ENCODE measurements at places on chromosomes 2 and 18.

GRCh38 chr2:28163627-28164279, 228.9 kb upstream of the FOSL2 start:
- DNase-seq = no peak

GRCh38 chr18:741931-742512, 29.6 kb upstream of the ENOSF1 start:
- DNase-seq = peak; percentile 34

- DNase-seq = no peak
These were observed 101.9 kb downstream of the SETBP1 start for GRCh38 chr18:44782617-44783016.

- DNase-seq = no peak
These were observed at the start of gene AMER3 for GRCh38 chr2:130755256-130756052. Gene AMER3 (plus strand): TSS chr2:130755540. CDS start chr2:130762073, 6,533 bp downstream.

DNA sequence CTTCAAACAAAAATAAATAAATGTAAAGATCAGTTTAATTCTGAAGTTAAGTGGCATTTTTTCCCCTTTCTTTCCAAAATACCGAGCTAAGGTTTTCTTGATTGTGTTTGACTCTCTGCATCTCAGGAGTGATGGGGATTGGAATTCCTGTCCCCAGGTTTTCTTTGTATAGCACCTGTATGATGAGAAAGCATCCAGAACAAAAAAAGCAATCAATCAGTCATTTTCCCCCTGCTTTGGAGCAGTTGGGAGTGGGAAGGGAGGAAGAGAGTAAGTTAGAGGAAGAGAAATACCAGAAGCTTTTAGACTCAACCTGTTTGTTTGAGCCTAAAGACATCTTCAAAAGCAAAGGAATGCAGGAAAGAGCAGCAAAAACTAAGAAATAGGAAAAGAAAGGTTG, 88.5 kb downstream of the RIF1 start:
- DNase-seq = no peak

GRCh38 chr18:1571206-1571605, 666.5 kb downstream of the ADCYAP1 start:
- DNase-seq = no peak

DNA sequence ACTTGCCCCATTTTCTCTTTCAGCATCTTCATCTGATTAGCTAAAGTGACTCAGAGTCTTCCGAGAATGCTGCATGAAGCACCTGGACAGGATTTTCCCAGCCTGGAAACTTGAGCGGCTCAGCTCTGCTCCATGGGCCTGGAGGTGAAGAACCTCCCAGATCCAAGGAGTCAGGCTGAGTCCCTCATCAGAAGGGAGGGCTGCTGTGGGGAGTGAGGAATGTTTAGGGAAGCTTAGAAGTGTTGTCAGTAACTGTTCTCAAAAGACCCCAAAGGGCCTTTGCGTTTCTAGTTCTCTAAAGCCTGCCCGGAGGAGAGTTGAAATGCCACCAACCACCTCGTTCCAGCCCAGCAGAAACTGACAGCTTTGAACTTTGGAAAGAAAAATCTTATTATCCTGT, 157.1 kb downstream of the CLIP4 start:
- no peak for DNase-seq

- no peak for DNase-seq
These were observed 104.9 kb downstream of the STPG4 start for GRCh38 chr2:47050021-47050760.

DNA sequence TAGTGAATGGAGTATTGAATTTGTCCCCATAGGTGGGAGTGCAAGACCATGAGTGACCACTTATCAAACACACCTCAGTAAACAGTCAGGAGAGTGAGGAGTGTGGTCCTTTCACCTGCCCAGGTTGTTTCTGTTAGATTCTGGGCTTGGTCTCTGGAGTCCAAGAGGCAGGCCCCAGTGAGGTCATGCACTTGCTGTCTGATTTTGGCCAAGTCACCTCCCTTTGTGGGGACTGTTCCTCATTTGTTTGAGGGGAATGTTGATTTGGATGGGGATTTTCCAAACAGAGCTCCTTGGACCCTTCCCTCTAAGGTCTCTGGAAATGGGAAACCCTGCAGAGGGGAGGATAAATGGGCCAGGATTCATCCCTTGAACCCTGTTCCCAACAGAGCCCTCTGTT, 7.3 kb downstream of the IL1RN start:
- no peak for DNase-seq

GRCh38 chr18:35506024-35506712, 8.4 kb upstream of the INO80C start:
- DNase-seq = no peak

- no peak for DNase-seq
These were observed 109.9 kb downstream of the MSTN start for GRCh38 chr2:189952536-189953109.

DNA sequence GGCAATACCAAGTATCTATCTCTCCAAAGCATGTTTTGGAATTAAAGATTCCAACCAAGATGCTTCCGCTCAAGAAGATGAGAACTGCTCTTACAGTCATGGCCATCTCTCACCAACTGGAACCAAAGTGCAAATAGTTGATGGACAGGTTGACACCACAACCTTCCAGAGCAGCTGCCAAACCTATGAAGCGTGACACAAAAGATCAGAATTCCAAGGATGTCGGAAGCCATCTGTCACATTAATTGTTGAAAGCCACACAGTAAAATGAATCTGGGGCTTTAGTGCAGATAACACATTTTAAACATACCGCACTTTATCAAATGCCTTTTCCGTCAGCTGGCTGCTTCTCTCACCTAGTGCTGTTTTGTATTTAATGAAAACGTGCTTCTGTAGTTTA, 195.7 kb downstream of the CDH20 start:
- DNase-seq = no peak

DNA sequence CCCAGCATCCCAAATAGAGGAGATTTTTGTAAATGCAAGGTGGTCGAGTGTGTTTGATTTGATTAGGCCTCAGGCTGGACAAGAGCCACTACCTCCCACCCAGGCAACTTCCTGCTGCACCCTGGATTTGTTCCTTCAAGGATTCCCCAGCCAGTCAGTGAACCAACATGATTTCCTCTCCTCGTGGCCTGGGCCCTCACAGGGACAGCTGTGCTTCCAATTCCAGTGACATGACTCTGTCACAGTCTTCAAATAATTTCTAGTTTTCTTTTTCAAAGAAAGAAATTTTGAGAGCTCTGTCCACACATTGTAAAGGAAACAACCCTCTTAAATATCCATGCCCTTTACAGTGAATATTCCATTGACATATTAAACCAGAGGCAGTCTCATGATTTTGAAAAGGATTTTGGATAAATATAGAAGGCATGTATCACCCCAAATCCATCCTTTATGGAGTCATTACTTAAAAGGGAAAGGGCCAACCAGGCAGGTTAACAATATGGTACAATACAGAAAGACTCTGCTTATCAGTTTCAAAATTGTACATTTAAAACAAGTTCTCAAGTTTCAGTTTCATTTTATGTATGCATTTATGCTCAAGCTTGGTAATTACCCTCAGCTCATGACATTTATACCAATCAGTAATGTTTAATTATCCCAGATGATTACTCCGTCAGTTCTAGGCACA, 121.3 kb upstream of the FOSL2 start:
- DNase-seq = no peak

DNA sequence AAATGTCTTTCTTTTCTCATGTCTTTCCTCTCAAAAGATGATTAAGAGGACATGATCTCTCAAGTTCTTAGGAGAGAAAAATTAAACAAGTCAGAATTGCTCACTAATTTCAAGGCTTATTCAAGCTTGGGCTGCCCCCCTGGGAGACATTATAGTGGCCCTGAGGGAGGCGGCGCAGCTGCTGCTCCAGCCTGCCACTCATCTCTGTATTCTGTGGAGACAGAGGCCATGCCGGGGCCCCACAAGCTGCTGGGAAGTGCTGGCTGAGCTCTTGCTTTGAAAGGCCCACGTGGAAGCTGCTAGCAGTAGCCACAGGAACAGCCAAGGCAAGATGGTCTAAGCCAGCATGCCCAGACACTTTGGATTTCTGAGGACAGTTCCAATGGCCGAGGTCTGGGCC, 267.4 kb downstream of the LNPK start:
- DNase-seq = no peak
